GF-D8 (cell line): ENCODE measurements at places on chromosomes 12 and 14.

GRCh38 chr12:9619411-9620179, 11.9 kb upstream of the KLRB1 start:
- DNase-seq: no peak

DNA sequence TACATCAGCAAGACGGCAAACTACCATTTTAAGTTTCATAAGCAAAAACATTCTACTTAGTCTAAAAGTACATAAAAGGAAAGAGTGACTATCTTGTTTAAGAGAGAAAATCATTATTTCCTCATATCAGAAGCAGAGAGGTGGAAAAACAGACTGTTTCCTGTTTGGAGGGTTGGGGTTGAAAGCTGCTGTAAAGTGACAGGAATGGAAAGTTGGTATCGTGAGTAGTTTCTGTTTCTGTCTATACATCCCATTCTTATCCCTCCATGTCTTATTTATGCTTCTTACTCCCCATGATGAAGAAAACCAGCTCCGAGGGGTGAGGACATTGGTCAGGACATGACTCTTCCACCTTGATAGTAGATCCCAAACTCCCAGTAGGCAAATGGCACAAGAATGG, 216.5 kb downstream of the EGLN3 start:
- no peak for DNase-seq

- no peak for DNase-seq
These were observed 299.3 kb downstream of the TMEM132D start for GRCh38 chr12:129604506-129604905.

GRCh38 chr14:103887170-103887501, 39.8 kb upstream of the PPP1R13B start:
- no peak for DNase-seq

DNA sequence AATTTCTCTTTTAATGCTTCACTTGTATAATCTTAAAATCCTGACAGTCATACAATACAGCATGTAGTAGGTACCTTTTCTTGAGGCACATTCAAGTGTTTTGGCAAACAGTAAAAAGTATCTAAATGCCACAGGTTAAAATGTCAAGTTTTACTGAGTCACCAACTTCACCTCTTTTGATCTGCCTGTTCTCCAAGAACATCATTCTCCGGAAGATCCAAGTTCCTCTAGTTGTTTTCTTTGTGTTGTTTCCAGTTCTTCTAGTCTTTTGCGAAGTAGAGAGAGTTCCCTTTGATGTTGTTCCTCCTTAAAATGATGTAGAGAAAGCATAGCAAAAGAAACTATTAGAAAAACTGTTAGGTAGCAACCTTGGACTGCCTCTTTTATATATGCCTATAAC, 151.1 kb downstream of the CEP83 start:
- DNase-seq: no peak

GRCh38 chr12:57735198-57735855, 3.2 kb downstream of the AGAP2 start:
- DNase-seq: no peak

- DNase-seq: no peak
These were observed 11.7 kb downstream of the KDM2B start for GRCh38 chr12:121568971-121569751.

GRCh38 chr12:110134691-110135411, 10.7 kb downstream of the IFT81 start:
- DNase-seq: no peak

DNA sequence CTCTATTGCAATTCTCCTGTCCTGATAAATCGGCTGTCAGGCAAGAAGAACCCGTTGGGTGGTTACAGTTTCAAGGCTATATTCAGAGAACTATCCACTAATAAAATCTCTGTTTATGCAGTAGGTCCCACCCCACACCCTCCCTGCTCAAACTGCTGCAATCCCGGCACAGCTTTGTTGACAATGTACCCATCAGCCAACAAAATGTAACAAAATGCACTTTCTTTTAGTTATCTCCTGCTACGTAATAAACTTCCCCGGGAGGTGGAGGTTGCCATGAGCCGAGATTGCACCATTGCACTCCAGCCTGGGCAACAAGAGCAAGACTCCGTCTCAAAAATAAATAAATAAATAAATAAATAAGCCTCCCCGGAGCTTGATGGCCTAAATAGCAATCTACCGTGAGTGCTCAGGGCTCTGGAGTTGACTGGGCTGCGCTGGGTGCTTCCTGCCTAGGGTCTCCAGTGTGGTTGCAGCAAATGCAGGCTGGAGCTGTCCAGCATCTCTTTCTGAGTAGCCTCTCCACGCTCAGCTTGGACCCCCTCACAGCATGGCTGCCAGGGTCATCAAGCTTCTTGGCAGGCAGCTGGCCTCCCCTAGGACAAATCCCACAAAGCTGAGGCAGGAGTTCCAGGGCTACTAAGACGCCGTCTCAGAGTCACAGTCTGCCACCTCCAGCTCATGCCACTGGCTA, 43.2 kb upstream of the FBRSL1 start:
- DNase-seq: no peak

DNA sequence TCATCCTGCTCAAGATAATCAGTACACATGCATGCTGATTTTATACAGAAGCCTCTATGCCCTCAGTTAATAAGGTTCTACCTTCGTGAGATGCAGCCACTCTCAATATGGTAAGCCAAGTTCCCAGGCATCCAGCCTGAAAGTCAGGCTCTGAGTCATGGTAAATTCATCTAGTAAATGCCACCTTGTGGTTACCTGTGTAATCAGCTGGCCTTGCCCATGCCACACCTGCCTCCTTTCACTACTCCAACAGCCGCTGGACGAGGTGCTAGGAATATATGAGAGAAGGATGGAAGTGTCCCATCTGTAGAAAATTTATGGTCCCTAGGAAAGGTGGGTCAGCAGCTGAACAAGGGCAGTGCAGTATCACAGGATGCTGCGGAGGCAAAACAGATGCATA, 207.3 kb downstream of the SSPN start:
- DNase-seq: no peak
